Adrenal gland (tissue), 19 donors: ENCODE measurements at places on chromosomes 4 and X. TPM values are rescaled to one million over a fixed set of nuclear protein-coding genes. Genes with fewer than 3 reads are reported as not detected.

DNA sequence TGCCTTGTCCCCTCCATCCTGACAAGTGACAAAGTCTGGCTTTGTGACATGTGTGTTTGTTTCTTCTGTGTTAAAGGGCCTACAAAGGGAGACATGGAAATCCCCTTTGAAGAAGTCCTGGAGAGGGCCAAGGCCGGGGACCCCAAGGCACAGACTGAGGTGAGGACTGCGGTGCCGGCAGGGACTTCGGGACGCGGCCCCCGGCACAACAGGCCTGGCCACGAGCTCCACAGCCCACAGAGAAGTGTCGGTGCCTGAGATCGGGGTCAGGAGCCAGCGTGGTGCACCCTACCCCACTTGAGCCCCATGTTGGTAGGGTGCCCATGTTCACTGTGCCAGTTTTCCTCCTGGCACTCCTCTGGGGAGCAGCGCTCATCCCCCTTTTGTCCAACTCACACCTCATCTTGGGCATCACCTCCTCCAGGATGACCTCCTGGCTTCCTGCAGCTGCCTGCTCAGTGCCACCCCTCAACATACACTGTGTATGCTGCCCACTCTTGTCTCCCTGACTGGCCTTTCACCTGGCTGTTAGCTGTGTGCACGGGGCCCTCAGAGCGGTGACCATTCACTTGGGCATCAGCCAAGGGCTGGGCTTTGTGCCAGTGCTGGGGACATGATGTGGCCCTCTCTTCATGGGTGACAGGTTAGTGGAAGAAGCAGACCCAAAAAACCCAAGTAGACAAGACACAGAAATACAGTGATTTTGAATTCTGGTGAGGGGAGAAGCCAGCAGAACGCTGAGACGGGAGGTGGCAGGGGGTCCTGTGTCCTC, 17.6 kb downstream of the WFS1 start:
- DNase-seq: no peak
- H3K27me3 ChIP-seq: no peaks in the 10 kb centered on the region
- peaks cover 37% of the 10 kb centered on the region for H3K36me3 ChIP-seq
- no peak overlapping the region for H3K27ac ChIP-seq

- H3K4me1 ChIP-seq: no peaks in the 10 kb centered on the region
- H3K4me3 ChIP-seq: no peak overlapping the region
- H3K27ac ChIP-seq: no peak overlapping the region
- no peak for DNase-seq
Measured at GRCh38 chrX:108018656-108019381, 26.0 kb upstream of the VSIG1 start.

DNA sequence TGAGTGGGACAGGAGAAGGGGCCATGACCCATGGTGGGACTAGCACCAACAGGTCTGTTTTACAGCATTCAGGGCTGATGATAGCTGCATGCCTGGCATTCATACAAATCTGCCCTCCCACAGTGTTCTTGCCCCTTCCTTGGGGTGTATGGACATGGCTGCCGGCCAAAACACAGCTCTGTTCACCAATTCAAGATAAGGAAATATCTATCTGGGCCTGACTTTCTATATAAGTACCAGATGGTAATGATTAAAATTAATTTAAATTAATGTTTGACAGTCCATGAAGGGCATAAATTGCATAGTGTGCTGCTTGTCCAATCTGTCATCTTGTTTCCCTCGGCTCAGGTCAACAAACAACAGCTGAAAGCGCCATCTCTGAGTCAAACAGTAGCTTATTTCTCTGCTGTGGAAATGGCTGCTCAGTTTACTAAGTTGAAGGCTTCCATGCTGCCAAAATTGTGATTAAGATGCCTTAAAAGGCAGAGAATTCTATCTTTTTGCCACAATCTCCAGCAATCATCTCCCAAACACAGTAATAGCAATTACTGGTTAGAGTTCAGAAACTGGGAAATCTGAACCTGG, 67.0 kb upstream of the TSPAN7 start:
- no peaks in the 10 kb centered on the region for H3K36me3 ChIP-seq
- no peak overlapping the region for H3K4me3 ChIP-seq
- no peak for DNase-seq
- peaks cover 6% of the 10 kb centered on the region for H3K27me3 ChIP-seq
- no peak overlapping the region for H3K27ac ChIP-seq

ART3 gene
- total RNA-seq: not detected

- no peaks in the 10 kb centered on the region for H3K27me3 ChIP-seq
- DNase-seq: no peak
- no peak overlapping the region for H3K4me3 ChIP-seq
- no peaks in the 10 kb centered on the region for H3K4me1 ChIP-seq
Measured at GRCh38 chr4:75860606-75861005, 41.6 kb downstream of the PPEF2 start.

AMTN gene
- not detected for total RNA-seq

DNA sequence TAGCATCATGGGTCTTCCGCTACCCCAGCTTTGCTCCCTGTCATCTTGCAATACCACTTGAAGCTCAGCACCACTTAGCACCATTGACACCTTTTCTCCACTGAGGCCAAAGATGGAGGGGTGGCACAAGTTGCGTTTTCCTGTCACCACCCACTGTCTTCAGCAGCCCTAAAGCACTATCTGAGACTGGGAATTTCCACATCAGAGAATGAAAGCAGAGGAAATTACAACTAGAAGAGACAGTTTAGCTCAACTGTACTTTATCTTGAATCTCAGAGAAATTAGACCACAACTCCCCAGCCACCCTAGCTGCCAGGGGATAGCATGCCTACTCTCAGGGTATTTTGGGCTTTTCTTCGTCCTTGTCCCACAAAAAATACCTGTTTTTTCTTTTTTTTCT, 111.0 kb downstream of the DDIT4L start:
- no peaks in the 10 kb centered on the region for H3K36me3 ChIP-seq
- no peak for DNase-seq
- no peak overlapping the region for H3K27ac ChIP-seq
- no peaks in the 10 kb centered on the region for H3K27me3 ChIP-seq
- no peaks in the 10 kb centered on the region for H3K4me1 ChIP-seq
- no peak overlapping the region for H3K4me3 ChIP-seq

DNA sequence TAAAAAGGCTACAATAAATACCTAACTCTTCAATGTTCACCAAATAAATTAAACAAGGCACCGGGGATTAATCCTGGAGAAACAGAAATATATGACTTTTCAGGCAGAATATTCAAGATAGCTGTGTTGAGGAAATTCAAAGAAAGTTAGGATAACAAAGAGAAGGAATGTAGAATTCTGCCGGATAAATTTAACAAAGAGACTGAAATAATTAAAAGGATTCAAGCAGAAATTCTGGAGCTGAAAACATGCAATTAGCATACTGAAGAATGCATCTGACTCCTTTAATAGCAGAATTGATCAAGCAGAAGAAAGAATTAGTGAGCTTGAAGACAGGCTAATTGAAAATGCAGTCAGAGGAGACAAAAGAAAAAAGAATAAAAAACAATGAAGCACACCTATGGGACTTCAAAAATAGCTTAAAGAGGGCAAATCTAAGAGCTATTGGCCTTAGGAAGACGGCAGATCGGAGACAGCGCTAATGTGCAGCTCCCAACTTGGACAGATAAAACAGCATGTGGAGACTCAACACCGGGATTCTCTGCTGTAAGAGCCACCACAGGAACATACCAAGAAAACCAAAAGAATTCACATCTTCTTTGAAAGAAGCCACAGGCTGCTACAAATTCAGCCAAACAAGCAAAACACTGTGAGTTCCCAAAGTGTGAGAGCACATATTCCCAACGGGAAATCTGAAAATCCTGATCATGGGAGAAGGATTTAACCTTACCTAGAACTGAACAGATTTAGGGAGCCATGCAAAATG, 1290.9 kb downstream of the PCDH18 start:
- DNase-seq: no peak
- H3K4me1 ChIP-seq: no peaks in the 10 kb centered on the region
- no peaks in the 10 kb centered on the region for H3K36me3 ChIP-seq
- H3K27me3 ChIP-seq: no peaks in the 10 kb centered on the region

- no peaks in the 10 kb centered on the region for H3K27me3 ChIP-seq
- H3K36me3 ChIP-seq: no peaks in the 10 kb centered on the region
- no peaks in the 10 kb centered on the region for H3K4me1 ChIP-seq
- no peak overlapping the region for H3K4me3 ChIP-seq
- no peak for DNase-seq
Measured at GRCh38 chr4:85798012-85798770, 323.2 kb downstream of the ARHGAP24 start.

DNA sequence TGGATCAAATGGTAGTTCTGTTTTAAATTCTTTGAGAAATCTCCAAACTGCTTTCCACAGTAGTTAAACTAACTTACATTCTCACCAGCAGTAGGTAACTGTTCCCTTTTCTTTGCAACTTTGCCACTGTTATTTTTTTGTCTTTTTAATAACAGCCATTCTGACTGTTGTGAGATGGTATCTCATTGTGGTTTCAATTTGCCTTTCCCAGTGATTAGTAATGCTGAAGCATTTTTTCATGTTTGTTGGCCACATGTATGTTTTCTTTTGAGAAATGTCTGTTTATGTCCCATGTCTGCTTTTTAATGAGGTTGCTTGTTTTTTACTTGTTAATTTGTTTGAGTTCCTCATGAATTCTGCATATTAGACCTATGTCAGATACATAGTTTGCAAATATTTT, 198.8 kb downstream of the RAB28 start:
- H3K36me3 ChIP-seq: no peaks in the 10 kb centered on the region
- no peaks in the 10 kb centered on the region for H3K27me3 ChIP-seq
- no peak for DNase-seq
- H3K4me3 ChIP-seq: no peak overlapping the region
- no peak overlapping the region for H3K27ac ChIP-seq

DNA sequence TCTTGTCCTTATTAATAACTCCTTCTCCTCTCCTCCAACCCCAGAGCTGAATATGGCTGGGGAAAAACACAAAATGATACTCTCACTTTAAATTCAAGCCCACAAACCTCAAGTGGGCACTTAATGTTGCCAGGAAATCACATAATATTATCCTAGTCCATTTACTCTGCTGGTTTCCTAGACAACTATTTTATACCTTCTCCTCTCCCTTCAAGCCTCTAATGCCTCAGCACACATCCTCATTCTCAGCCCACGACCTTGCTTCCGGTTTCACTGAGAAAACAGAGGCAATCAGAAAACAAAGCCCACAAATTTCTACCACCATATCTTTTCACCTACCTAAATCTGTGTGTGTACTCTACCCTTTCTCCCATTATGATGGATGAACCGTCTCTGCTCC, 12.1 kb upstream of the CLCN5 start:
- no peaks in the 10 kb centered on the region for H3K36me3 ChIP-seq
- H3K4me1 ChIP-seq: no peaks in the 10 kb centered on the region
- no peak for DNase-seq
- H3K27ac ChIP-seq: no peak overlapping the region
- no peak overlapping the region for H3K4me3 ChIP-seq
- H3K27me3 ChIP-seq: peaks cover 13% of the 10 kb centered on the region

GRCh38 chrX:118973389-118974087, 880 bp upstream of the LONRF3 start:
- H3K4me1 ChIP-seq: peaks cover 12% of the 10 kb centered on the region
- H3K4me3 ChIP-seq: no peak overlapping the region
- peaks cover 5% of the 10 kb centered on the region for H3K27me3 ChIP-seq
- peak; percentile 25 for DNase-seq
- H3K27ac ChIP-seq: no peak overlapping the region

DNA sequence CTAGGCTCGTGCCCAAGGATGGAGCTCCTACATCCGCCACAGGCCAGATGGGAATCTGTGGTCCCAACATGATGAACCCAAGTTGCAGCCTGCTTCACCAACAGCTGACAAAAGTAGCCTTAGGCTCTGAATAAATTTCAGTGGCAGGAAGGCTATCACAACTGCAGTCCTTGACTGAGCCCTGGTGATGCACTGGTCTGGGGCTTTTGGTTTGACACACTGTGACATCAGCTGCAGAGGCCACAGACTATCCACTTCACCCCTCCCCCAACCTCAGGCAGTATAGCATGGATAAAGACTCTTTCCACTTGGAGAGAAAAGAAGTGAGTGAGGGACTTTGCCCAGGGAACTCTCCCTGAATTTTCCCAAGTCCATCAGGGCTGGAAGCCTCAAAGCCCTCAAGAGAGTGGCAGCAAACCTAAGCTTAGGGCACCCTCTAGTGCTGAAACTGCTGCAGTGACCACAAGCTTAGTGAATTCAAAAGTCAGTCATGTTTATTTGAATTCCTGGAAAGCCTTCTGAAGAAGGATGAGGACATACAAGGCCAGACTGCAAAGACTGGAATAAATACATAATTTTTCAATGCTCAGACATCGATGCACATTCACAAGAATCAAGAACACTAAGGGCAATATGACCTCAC, 135.0 kb upstream of the TENT5D start:
- H3K27me3 ChIP-seq: no peaks in the 10 kb centered on the region
- H3K4me3 ChIP-seq: no peak overlapping the region
- no peak for DNase-seq
- H3K36me3 ChIP-seq: no peaks in the 10 kb centered on the region
- no peaks in the 10 kb centered on the region for H3K4me1 ChIP-seq

DNA sequence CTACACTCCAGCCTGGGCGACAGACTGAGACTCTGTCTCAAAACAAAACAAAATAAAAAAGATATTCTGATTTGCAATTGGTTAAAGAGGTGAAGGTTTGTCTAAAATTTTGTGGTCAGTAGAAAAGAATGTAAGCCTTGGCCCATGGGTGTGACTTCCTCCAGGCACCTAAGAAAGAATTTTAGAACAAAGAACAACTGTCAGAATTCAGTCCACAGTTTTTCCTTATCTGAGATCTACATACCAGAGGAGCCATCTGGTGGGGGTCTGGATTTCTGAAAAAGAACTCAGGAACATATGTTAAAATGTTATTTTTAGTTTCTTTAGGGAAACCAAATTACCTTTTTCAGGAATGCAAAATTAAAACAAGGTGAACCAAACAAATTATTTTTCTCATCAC, 434.1 kb downstream of the ANKRD50 start:
- no peak overlapping the region for H3K4me3 ChIP-seq
- no peaks in the 10 kb centered on the region for H3K36me3 ChIP-seq

DNA sequence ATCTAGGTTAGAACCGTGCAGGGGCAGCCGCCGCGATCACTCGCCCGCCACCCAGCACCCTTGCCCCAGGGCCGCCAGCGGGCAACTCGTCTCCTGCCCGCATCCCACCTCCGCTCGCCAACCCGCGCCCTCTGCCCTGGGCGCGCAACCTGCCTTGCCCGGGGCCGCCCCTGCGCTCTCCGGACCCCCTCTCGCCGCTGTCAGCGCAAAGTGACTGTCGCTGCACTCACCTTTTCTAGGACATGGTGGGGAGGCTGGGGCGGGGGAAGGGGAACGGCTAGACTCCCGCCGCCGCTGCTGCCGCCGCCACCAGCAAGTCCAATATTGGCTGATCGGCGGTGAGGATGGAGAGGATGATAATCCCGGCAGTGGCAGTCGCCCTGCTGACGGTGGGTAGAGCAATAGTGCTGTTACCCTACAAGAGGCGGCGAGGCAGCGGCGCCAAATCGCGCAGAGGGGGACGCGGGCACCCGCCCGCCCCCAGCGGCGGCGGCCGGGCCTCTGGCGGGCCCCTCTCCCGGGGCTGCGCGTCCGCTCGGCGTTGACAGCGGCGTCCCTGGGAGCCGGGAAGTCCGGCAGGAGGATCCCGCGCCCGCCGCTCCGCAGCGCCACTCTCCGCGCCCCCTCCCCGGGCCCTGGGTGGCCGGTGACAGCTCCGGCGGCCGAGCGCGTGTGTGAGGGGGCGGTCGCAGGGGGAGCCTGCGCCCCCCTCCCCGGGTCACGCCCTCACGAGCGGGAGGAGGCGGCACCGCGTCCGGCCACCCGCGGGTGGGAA, 2.3 kb upstream of the NR3C2 start:
- H3K4me1 ChIP-seq: peaks cover 6% of the 10 kb centered on the region
- peak; percentile 38 for DNase-seq
- peak overlapping the region; percentile 53 for H3K4me3 ChIP-seq
- peak overlapping the region; percentile 62 for H3K27ac ChIP-seq
- no peaks in the 10 kb centered on the region for H3K27me3 ChIP-seq
- H3K36me3 ChIP-seq: no peaks in the 10 kb centered on the region
